ENCODE measurements at places on chromosomes 3 and 15.

- DNase-seq, result no peak
Measured at GRCh38 chr3:122183893-122184590, 574 bp downstream of the CASR start.

DNA sequence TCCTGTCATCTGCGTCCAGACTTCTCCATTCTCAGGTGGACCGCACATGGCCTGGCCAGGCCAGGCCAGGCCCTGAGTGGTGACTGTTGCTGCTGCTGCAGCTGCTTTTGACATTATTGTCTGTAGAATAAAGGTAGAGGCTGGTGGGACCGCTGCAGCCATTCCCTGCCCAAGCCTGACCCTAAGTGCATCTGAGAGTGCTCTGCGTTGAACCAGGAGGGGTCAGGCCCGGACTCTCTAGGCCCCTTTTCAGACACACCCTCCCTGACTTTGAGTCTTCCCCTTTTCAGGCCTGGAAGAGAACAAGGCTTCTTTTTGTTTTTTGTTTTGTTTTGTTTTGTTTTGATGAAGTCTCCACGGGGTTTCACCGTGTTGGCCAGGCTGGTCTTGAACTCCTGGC is 54.6 kb upstream of the FLNB start:
- DNase-seq, result no peak

- DNase-seq, result no peak
Measured at GRCh38 chr15:72271895-72272212, 500 bp downstream of the PARP6 start.

DNA sequence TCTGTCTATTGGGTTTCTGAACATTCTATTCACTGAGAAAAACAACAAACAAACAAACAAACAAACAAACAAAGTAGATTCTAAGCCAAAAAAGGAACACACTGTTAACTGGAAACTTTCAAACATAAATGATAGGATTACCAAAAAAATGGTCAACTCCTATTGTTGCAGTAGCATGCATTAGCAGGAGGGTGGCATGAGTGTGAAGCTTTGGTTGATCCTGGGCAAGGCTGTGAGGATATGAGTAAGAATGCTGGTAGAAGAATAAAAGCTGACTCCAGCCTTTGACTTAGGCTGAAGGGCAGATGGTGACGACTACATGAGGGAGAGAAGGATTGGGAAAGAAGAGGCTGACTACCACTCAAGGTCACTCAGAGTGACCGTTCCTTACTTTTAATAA is 810.3 kb downstream of the VGLL3 start:
- DNase-seq, result no peak

GRCh38 chr3:189204167-189204866 is 32.5 kb downstream of the TPRG1 start:
- DNase-seq, result no peak

All from hematopoietic multipotent progenitor cell treated with erythropoietin and hydrocortisone succinate and interleukin-3 and kit ligand, for 15 days (in vitro differentiated cells).